ENCODE measurements at places on chromosomes 3 and 15. TPM values are rescaled to one million over a fixed set of nuclear protein-coding genes. Genes with fewer than 3 reads are reported as not detected.

TUSC7 gene
- total RNA-seq = not detected

MESP2 gene
- total RNA-seq = not detected

SNTN gene
- not detected for total RNA-seq

MESP1 gene
- 0.22 TPM for total RNA-seq

XIRP1 gene
- total RNA-seq = not detected

WDR6 gene
- total RNA-seq = 61.5 TPM

WWTR1 gene
- total RNA-seq = 142 TPM

PIERCE2 gene
- 0.87 TPM for total RNA-seq

FGF12 gene
- 1.6 TPM for total RNA-seq

LRRC31 gene
- total RNA-seq = not detected

FRMD4B gene
- 36.6 TPM for total RNA-seq

CXCR6 gene
- not detected for total RNA-seq

ADAMTS7 gene
- total RNA-seq = 7.0 TPM

FAM107A gene
- total RNA-seq = 0.20 TPM

AP3B2 gene
- not detected for total RNA-seq

ANKUB1 gene
- total RNA-seq = not detected

GJD2 gene
- total RNA-seq = not detected

KIF9 gene
- 6.1 TPM for total RNA-seq

HCN4 gene
- total RNA-seq = not detected

PPP1R14D gene
- not detected for total RNA-seq

GRIP2 gene
- total RNA-seq = not detected

All from lung microvascular endothelial cell (primary cell).